DMS153 (cell line): ENCODE measurements at places on chromosomes 13 and 19.

GRCh38 chr13:96229356-96229755 lies 139.4 kb downstream of the HS6ST3 start:
- peak; percentile 40 for DNase-seq

DNA sequence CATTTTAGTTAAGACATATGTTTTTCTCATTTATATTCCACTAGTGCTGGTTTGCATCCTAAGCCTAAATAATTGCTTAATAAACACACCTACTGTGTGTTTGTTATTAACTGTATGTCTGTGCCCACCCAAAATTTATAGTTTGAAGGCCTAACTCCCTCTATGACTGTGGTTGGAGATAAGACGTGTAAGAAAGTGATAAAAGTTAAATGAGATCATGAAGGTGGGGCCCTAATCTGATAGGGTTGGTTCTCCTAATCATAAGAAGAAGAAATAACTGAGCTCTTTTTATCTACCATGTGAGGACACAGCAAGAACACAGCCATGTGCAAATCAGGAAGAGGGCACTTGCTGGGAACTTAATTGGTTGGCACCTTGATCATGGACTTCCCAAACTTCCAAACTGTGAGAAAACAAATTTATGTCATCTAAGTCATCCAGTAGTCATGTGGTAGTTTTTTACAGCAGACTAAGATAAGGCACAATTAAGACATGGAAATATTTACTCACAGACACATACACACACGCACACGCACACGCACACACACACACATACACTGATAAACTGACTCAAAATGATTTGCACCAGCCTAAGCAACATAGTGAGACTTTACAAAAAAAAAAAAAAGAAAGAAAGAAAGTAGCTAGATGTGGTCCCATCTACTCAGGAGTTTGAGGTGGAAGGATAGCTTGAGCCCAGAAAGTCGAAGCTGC lies 662.1 kb downstream of the PCDH9 start:
- no peak for DNase-seq

DNA sequence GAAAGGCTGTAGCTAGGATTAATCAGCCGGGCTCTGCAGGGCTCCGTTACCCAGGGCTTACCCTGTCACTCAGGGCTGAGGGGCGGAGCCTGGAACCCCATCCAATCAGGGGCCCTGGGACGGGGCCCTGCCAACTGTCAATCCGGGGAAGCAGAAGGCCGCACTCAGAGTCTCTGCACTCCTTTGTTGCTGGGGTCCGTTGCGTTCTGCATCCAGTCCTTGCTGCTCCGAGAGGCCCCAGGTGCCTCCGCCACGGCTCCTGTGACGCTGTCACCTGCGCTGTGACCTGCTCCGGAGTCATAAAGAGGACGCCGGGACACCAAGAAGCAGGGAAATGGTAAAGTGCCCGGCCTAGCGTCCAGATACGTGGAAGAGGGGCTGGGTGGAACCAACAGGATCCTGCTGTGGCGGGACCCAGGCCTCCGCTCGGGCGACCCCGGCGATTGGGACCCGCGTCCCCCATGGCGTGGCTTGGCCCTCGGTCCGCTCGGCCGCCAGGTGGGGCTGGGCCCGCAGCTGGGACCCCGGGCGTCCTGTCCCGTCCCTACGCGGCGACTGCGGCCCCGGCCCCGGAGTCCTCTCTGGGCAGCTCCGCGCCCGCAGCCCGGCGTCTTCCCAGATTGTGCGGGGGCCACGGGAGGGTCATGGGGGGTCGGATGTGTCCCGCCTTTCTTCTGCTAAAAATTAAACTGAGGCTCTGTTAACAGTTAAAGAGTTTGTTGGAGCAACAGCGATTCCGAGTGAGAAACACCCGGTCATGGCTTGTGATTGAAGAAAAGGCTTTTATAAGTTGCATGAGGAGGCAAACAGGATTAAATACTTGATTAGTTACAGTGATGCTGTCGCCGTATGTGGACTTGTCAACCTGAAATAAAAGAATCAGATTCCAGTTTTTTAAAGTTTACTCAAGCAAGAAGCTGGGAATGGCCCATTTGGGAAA lies at the start of gene ZNF491:
ZNF491 (plus strand) TSS at position 133 of the 940 bp plus-strand sequence. CDS start 7,431 bp downstream, outside the sequence.
- DNase-seq = peak; percentile 61

DNA sequence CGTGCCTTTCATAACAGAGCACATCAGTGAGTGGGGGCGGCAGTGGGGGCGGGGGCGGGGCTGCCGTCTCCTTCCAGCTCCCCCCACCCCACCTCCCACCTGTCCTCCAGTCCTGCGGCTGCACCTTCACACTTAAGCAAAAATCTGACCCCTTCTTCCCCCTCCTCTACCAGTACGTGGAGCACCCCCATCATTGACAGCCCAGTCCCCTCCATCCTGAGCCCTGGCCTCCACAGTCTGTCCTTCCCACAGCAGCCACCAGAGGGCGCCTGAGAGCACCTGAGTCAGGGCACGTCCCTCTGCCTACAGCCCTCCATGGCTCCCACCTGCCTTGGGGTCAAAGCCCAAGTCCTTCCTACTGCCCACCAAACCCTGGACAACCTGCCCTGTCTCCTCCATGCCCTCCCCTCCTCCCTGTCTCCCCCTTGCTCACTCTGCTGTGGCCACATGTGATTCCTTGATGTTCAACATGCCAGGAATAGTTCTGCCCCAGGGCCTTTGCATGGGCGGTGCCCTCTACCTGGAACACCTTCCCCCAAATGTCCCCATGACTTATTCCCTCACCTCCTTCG lies 4.0 kb downstream of the EBI3 start:
- DNase-seq = peak; percentile 3

DNA sequence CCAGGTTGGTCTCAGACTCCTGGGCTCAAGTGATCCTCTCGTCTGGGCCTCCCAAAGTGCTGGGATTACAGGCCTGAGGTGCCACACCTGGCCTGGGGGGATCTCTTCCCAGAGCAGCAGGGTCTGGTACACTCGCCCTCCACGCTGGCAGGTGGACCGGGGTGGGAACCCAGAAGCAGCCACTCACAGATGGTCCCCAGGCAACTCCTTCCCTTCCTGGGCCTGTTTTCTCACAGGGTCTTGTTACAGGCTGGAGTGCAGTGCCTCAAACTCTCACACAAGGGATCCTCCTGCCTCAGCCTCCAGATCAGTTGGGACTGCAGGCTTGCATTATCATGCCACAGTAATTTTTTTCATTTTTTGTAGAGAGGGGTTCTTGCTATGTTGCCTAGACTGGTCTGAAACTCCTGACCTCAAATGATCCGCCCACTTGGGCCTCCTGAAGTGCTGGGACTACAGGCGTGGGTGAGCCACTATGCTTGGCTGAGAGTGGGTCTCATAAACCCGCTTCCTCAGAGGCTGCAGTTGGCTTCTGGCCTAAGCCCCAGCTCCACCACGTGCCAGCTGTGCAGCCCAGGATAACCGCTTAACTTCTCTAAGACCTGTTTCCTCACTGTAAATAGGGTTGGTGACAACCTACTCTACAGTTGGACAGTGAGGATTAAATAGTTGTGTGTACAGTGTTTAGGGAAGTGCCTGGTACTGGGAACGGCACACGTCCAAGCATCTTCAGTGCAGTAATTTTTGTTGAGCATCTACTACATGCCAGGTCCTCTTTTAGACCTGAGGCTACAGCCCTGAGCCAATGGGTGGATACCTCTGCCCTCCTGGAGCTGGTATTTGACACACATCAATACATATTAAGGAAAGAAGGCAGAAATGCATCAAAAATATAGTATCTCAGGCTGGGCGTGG lies 871 bp upstream of the CCER2 start:
- DNase-seq = no peak

DNA sequence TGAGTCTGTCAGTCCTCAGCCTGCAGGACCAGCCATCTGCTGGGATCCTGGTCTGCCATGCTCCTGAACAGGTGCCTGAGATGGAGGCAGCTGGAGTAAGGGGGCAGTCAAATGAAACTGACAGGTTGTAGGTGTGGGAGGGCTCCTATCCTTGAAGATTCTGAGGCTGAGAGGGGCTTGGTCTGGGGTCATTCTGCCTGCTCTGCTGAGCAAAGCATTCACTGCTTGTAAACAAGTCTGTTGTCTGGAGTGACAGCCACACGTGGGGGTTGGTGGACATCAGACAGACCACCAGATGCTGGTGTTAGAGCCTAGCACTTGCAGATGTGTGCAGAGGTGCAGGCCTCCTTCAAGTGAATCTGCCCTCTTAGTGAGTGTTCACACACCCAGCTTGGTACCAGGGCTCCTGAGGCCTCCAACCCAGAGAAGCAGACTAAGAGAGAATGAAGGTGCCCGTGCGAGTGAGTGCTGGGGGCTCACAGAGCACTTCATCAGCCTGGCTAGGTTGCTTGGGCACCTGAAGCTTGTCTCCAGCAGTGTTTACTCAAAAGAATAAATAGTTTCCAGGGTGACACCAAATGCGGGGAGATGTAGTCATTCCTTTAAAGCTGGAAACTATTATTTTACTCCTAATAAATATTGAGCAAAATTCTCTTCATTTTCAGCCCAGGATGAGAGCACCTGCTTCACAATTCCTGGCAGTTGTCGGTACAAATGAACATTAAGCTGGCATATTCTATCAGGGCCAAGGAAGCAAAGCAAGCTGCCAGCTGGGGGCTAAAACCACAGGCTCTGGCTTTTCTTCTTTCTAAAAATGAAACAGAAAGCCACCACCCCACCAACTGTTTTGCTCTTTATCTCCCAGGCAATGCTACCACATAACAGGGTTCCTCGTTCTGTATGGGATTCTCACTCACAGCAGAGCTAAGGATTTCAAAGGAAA lies 82.3 kb downstream of the RNASEH2B start:
- DNase-seq = no peak

DNA sequence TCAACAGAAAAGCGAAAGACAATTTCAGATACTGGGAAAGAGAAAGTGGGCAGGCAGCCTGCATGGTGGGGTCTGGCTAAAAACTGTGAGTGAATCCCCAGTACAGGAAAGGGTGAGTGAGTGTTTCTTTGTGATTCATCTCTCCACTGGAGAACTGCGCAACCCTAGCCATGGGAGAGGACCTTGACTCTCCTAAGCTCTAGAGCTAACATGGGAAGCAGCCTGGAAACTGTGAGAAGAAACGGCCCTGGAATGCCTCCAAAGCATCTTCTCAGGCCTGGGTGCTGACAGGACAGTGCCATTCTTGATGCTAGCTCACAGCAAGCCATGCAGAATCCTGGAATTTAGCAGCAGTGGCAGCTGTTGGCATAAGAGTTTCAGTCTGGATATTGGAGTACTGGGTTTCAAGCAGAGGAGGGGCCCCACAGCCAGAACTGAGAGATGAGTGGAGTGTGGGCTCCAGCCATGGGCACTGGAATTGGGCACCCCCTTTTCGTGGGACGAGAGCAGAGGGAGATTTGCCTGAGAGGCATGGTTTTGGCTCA lies 18.7 kb upstream of the SLAIN1 start:
- no peak for DNase-seq

- no peak for DNase-seq
Observed at GRCh38 chr19:53396525-53396868, 1.5 kb downstream of the ZNF765 start.

GRCh38 chr19:6412447-6413091 lies 12.0 kb downstream of the KHSRP start:
- peak; percentile 2 for DNase-seq

- no peak for DNase-seq
Observed at GRCh38 chr19:32406161-32407003, 812 bp downstream of the DPY19L3 start.

- no peak for DNase-seq
Observed at GRCh38 chr13:32254916-32255723, 60.0 kb downstream of the ZAR1L start.

- no peak for DNase-seq
Observed at GRCh38 chr19:33463199-33463598, 58.4 kb downstream of the PEPD start.

GRCh38 chr19:41443813-41444455 lies 978 bp downstream of the ERICH4 start:
- no peak for DNase-seq

DNA sequence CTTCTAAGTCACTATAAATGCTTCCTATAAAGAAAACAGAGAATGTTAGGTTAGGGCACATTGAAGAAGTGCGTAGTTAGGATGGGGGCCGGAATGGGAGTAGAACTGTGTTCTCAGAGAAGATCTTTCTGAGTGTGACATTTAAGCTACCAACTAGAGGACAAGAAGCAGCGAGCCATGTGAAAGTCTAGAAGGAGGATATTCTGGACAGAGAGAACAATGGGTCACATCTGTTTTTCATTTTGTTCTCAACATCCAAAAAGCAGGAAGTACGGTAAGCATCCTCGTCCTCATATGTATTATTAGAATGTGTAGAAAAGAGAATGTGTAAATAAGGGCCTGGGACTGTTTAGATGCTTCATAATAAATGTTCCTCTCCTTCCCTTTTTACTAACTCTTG lies 44.5 kb upstream of the PARP4 start:
- no peak for DNase-seq

GRCh38 chr19:51367565-51368365 lies 1.0 kb downstream of the CLDND2 start:
- peak; percentile 90 for DNase-seq

DNA sequence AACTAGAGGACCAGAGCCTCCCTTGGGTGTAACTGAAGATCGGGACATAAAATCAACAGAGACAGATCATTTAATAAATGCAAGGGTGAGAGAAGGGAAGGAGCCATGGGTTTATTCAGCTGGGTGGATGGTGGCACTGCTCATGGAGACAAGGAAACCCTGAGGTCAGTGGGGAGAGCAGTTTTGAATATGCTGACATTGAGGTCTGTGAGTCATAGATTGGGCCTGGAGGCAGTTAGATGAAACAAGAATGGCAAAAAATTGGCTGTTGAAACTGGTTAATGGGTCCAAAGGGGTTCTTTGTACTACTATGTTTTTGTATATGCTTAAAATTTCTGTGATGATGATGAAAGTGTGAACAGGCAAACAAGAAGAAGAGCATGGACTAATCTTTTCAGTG lies 5.1 kb upstream of the GTF3A start:
- no peak for DNase-seq

DNA sequence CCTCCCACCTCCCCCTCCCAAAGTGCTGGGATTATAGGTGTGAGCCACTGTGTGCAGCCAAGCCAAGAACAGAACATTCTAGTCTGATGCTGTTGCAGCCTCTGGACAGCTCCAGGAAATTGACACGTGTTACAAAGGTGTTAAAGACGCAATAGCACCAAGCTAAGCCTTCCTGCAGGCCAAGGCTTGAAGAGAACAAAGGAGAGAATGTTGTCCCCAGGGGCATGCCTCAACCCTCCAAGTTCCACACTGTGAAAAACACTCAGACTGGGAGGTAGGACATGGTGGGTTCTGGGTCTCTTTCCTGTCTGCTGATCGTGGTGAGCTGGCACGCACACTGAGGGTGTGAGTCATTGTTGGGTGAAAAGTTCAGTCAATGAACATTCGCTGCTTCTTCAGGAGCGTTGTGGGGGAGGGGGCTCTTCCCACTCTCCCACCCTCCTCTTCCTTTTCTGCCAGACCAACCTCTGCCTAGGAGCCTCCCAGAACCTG lies 5.3 kb upstream of the PTPRS start:
- no peak for DNase-seq

GRCh38 chr19:7947939-7948338 lies 4.5 kb upstream of the TIMM44 start:
- DNase-seq = no peak
